ENCODE measurements at places on chromosomes 6 and 20.

GRCh38 chr6:136306466-136306865 lies 16.8 kb upstream of the BCLAF1 start:
- no peak for DNase-seq

DNA sequence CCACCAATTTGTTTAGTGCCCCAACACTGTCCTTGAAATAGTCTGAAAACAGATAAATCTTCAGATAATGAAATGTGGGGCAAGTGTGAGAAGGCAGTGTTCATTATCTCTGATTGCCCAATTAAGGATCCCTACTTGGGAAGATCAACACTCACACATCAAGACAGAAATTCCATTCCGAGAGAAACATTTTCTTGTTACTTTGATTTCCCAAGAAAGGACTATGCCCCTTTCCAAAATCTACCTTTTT lies 16.2 kb downstream of the HMGN4 start:
- DNase-seq = no peak

DNA sequence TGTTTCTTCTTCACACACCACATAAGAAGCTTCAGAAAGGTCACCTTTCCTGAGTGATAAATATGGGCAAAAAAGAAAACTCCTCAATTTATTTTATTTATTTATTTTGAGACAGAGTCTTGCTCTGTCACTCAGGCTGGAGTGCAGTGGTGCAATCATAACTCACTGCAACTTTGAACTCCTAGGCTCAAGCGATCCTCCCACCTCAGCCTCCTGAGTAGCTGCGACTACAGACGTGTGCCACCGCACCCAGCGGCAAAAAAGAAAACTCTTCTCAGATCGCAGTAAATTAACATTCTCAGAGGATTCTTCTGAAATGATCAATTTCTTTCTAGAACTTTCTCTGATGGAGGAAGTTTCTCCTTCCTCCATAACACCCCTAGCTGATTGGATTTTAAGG lies 111.2 kb downstream of the TRERF1 start:
- no peak for DNase-seq

DNA sequence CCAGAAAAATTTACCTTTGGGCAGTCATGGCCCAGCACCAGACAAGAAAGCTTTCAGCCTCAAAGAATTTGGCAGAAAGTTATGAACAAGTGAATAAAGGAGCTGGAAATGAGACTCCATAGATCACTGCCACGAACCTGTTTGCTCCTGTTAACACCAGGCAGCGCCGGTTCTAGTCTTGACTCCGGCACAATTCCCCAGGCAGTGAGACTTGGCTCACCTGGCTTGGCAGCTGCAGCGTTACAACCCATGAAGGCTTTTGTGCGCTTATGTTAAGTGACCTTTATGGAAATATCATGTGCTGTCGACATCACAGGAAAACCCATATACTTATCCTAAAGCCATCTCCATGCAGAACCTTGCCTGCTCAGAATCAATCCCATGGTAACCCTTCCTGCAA lies 22.2 kb upstream of the FOXC1 start:
- no peak for DNase-seq

GRCh38 chr6:62640749-62641148 lies 354.7 kb upstream of the KHDRBS2 start:
- no peak for DNase-seq

DNA sequence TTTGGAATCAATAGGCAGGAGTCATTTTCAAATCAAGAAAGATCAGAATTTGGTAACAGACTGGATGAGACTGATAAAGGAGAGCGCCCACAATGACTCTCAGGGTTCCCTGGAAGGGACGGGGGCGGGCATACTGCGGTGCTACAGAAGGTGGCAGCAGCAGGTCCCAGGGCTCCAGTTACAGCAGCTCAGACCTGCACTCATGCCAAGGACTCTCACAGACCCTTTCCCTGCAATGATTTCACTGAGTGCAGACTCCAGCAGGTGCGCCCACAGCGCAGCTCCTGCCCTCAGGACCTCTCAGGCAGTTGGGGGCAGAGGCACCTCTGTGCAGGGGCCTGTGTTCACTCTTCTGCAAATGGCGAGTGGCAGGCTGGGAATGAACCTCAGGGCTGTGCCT lies 359.8 kb downstream of the ZFAND3 start:
- no peak for DNase-seq

- no peak for DNase-seq
Measured at GRCh38 chr20:61712688-61713087, 353.0 kb downstream of the TAF4 start.

DNA sequence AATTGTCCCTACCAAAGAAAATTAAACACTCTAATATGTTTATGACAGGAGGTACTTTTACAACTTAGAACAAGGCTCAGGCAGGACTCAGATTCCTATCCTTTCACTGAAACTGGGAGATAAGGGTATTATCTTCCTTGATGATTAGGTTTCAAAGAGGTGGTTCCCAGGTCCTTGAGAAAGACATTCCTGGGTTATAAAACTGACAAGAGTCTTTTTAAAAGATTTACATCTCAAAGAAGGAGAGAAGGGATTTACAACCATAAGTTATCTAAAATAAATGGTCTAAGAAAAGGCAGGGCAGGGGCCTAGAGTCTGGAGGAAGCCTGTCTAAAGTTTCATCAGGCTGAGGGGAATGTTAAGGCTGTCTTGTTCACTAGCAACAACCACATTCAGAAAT lies 1492.5 kb downstream of the HACE1 start:
- DNase-seq = no peak

GRCh38 chr20:5626603-5627002 lies 123.6 kb upstream of the SHLD1 start:
- DNase-seq = no peak

DNA sequence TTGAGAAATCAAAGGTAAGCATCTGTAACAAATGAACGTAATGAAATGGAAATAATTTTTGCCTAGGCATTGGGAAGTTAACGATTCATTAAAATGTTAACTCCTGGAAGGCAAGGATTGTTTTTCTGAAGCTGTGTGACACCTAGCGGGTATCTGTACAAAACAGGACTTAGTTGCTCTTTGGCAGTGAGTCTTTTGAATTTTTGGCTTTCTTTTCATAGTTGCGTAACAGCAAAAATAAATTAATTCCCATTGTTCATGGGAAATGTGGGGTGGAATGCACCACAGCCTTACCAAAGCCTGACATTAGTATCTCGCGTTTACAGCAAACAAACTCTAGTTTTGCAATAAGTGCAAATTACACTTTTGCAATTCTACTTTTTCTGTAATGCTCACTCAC lies 92.7 kb upstream of the DTNBP1 start:
- no peak for DNase-seq

- DNase-seq = no peak
Measured at GRCh38 chr6:113997116-113997515, 26.2 kb upstream of the HDAC2 start.

- DNase-seq = peak; percentile 65
Measured at GRCh38 chr6:163148451-163149278, 265.9 kb upstream of the QKI start.

DNA sequence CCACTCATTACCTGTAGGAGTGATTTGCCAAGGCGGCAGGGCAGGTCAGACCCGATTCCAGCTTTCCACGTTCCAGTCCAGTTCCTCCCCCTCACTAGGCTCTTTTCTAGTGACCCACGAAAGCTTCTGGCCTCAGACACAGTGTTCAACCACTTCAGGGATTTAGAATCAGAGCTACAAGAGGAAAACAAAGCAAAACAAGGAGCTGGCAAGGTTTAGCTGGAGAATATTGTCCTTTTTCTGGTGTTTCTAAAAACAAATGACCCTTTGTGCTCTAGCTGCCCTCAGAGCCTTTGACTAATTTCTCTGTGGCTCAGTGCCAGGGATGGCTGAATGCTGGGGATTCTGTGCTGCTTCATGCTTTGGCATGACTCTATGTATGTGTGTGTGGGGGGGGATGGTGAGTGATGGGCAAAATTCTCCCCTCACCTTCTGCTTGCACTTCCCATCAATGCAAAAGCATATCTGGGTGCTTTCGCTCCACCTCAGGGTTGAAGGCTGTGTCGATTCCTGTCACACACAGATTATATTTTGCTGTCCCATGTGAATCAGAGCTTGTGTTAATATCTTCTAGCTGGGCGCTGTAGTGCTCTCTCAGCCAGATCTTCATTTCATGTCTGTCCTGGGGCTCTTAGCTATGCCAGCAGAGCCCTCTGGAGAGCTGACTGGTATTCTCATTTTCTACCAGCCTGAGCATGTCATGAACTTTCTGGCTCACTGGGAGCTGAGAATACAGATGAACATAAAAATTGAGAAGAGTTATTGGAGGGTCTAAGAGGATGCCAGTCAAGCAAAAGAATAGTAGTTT lies 19.3 kb upstream of the NEDD9 start:
- DNase-seq = no peak

DNA sequence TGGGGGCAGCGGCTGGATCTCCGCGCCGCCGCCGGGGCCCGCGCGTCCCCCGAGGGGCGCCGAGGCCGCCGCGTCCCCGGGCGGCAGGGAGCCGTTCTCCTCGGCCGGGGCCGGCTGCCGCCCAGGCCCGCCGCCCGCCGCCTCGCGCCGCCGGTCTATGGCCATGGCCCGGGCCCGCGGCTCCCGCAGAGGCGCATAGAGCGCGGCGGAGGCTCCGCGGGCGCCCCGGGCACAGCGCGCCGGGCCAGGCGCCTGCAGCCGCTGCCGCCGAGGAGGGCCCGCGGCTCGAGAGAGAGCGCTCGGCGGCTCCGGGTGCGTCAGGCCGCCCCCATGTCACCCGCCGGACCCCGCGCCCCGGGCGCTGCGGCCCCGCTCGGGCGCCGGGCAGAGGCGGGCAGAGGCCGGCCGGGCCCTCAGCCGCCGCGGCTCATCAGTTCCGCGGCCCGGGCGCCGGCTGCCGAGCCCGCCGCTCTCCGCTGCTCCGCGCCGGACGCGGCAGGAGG lies 404 bp downstream of the SLC22A23 start:
- no peak for DNase-seq

- no peak for DNase-seq
Measured at GRCh38 chr6:47919875-47920274, 138.0 kb downstream of the OPN5 start.

DNA sequence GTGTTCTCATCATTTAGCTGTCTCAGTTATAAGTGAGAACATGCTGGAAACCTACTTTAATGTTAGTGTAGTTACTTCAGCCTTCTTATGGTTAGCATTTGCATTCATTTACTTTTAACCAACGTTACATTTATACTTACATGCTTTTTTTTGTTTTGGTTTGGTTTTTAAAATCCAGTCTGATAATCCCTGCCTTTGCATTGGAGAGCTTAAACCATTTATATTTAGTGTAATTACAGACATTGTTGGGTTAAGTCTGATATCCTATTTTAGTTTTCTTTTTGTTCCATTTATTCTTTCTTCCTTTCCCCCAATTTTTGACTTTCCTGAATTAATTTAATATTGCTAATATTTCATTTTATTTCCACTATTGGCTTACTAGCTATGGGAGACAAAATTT lies 70.2 kb downstream of the AIG1 start:
- DNase-seq = no peak

GRCh38 chr6:113855500-113856374 lies 1.4 kb upstream of the MARCKS start:
- peak; percentile 25 for DNase-seq

Data from Kasumi-1 (cell line).